ENCODE measurements at places on chromosomes 3 and 15. TPM values are rescaled to one million over a fixed set of nuclear protein-coding genes. Genes with fewer than 3 reads are reported as not detected.

DNA sequence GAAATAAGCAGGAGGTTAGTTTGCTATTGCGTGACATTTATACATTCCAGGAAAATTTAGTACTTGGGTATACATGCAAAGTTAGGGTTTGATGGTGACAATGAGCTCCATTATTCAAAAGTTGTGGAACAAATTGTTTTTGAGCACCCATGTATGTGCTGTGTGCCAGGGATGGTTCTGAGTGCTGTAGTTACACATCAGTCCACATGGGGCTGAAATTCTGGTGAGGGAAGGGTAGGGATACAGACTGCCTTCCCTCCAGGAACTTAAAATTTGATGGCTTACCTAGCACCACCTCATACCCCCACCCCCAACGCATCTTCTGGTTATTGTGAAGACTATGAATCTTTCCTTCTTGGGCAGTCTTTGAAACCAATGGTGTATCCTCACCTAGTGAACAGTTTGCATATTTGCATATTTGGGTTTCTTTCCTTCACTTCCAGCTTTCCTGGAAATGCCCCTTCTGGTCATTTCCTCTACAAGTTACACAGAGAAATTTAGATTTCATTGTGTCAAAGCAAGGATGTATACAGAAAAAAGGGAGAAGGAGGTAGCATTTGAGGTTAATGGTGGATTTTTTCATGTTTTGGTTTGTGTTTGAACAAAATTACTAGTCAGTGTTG is 222.0 kb upstream of the IL12A start:
- H3K4me1 ChIP-seq = peaks cover 20% of the 10 kb centered on the region
- H3K4me3 ChIP-seq = no peak overlapping the region
- no peaks in the 10 kb centered on the region for H3K36me3 ChIP-seq
- peaks cover 59% of the 10 kb centered on the region for H3K27me3 ChIP-seq
- H3K27ac ChIP-seq = no peak overlapping the region
- DNase-seq = no peak

The VPS13C gene
- 88.0 TPM for total RNA-seq

- no peak overlapping the region for H3K27ac ChIP-seq
- no peak overlapping the region for H3K4me3 ChIP-seq
- H3K4me1 ChIP-seq = no peaks in the 10 kb centered on the region
- H3K36me3 ChIP-seq = no peaks in the 10 kb centered on the region
- H3K27me3 ChIP-seq = no peaks in the 10 kb centered on the region
- DNase-seq = no peak
Measured at GRCh38 chr3:167114619-167115018, 265.5 kb downstream of the ZBBX start.

The MST1R gene
- 5.2 TPM for total RNA-seq

- H3K4me3 ChIP-seq = no peak overlapping the region
- DNase-seq = peak; percentile 86
- H3K4me1 ChIP-seq = peaks cover 61% of the 10 kb centered on the region
- peaks cover under 1% of the 10 kb centered on the region for H3K27me3 ChIP-seq
- H3K36me3 ChIP-seq = peaks cover 12% of the 10 kb centered on the region
Measured at GRCh38 chr3:141303481-141304223, 64.7 kb upstream of the ZBTB38 start.

Measured in activated CD4-positive, alpha-beta T cell treated with anti-CD3 and anti-CD28 coated beads, Interleukin-2, amount 10 ng/mL, durations not matched to agents 7 days and 5 days (primary cell).